ENCODE measurements at places on chromosomes 12 and 14. TPM values are rescaled to one million over a fixed set of nuclear protein-coding genes. Genes with fewer than 3 reads are reported as not detected.

GRCh38 chr14:36859119-36859518 is 197.5 kb downstream of the PAX9 start:
- H3K27me3 ChIP-seq, result no peaks in the 10 kb centered on the region
- H3K4me1 ChIP-seq, result no peaks in the 10 kb centered on the region
- DNase-seq, result no peak
- no peak overlapping the region for H3K27ac ChIP-seq
- no peaks in the 10 kb centered on the region for H3K36me3 ChIP-seq
- no peak overlapping the region for H3K4me3 ChIP-seq

GRCh38 chr14:103220134-103220981 is 97.1 kb downstream of the TNFAIP2 start:
- H3K4me3 ChIP-seq, result peak overlapping the region; percentile 25
- H3K27ac ChIP-seq, result no peak overlapping the region
- no peaks in the 10 kb centered on the region for H3K36me3 ChIP-seq
- DNase-seq, result no peak
- H3K4me1 ChIP-seq, result no peaks in the 10 kb centered on the region

DNA sequence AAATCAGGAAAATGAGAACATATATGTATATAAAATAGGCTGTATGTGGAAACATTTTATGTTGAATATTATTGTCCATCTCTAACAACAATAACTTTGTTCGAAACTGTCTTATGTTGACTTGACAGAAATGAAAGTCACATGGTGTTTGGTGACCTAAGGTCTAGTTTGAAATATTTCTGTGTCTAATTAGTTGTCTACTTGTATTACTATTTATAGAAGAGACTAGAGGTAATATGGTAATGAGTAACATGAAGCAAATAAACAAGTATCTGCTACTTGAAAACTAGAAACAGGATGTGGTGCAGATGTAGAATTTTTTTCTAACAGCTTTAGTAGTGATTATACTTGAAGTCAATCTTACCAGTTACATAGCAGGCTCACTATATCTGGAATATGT is 3.9 kb downstream of the GPHN start:
- no peaks in the 10 kb centered on the region for H3K27me3 ChIP-seq
- no peaks in the 10 kb centered on the region for H3K4me1 ChIP-seq
- no peak overlapping the region for H3K4me3 ChIP-seq
- no peak for DNase-seq
- H3K36me3 ChIP-seq, result no peaks in the 10 kb centered on the region

DNA sequence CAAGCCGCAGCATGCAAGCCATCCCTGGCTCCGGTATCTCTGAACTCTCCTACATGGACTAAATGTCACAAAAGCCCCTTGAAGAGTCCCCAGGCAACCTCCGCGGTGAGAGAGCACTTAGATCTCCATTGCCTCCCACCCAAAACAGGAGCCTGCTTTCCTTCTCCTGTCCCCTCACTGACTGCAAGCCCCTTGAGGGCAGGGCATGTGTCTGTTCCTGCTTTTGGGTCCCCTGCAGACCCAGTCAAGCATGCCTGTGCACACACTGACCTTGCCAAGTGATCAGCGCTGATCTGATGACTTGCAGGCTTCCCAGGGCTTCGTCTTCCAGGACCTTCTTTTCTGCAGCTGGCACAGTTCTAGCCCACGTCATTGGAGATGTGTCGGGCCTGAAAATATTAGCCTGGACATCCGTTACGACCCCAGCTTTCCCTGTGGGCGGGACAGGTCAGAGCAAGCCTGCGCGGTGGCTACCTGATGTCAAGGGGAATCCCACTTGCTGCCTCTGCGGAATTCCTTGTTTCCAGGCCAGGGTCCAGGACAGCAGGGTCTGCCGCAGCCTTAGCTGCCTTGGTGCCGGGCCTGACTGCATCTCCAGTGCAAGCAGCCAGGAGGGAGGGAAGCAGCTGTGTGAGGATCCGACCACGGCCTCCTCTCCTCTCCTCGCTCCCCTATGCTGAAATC is 92.5 kb downstream of the FBXL14 start:
- H3K27me3 ChIP-seq, result no peaks in the 10 kb centered on the region
- H3K4me1 ChIP-seq, result peaks cover 5% of the 10 kb centered on the region
- DNase-seq, result no peak
- no peak overlapping the region for H3K4me3 ChIP-seq
- no peaks in the 10 kb centered on the region for H3K36me3 ChIP-seq

GRCh38 chr14:97432586-97432985 is 635.4 kb downstream of the VRK1 start:
- H3K27ac ChIP-seq, result no peak overlapping the region
- H3K27me3 ChIP-seq, result no peaks in the 10 kb centered on the region
- H3K36me3 ChIP-seq, result no peaks in the 10 kb centered on the region
- no peaks in the 10 kb centered on the region for H3K4me1 ChIP-seq
- DNase-seq, result no peak
- H3K4me3 ChIP-seq, result no peak overlapping the region

- DNase-seq, result no peak
- no peak overlapping the region for H3K4me3 ChIP-seq
- H3K27ac ChIP-seq, result no peak overlapping the region
- H3K4me1 ChIP-seq, result no peaks in the 10 kb centered on the region
- H3K36me3 ChIP-seq, result no peaks in the 10 kb centered on the region
- H3K27me3 ChIP-seq, result no peaks in the 10 kb centered on the region
Measured at GRCh38 chr12:7899755-7900154, 27.0 kb upstream of the SLC2A14 start.

DNA sequence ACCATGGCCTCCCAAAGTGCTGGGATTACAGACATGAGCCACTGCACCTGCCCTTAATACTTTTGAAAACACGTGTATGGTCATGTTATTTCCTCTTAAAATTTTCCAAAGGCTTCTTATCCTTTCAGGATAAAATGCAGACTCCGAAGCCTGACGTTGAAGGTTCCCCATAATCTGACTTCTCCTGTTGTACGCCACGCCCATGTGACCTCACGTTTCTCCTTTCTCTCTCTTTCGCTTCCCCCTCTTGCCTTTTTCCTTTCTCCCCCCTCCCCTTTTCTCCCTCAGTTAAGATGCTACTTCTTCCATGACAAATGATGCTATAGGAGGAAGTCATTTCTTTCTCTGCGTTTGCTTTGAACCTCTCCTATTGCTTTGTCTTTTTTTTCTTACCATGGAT is 266.0 kb downstream of the FBXL14 start:
- no peak overlapping the region for H3K27ac ChIP-seq
- H3K4me1 ChIP-seq, result no peaks in the 10 kb centered on the region
- no peaks in the 10 kb centered on the region for H3K36me3 ChIP-seq
- H3K4me3 ChIP-seq, result no peak overlapping the region
- H3K27me3 ChIP-seq, result no peaks in the 10 kb centered on the region

- no peak overlapping the region for H3K27ac ChIP-seq
- DNase-seq, result no peak
- H3K36me3 ChIP-seq, result no peaks in the 10 kb centered on the region
- peaks cover 2% of the 10 kb centered on the region for H3K4me1 ChIP-seq
- no peak overlapping the region for H3K4me3 ChIP-seq
- H3K27me3 ChIP-seq, result no peaks in the 10 kb centered on the region
Measured at GRCh38 chr12:108400481-108400880, 61.4 kb upstream of the CMKLR1 start.

DNA sequence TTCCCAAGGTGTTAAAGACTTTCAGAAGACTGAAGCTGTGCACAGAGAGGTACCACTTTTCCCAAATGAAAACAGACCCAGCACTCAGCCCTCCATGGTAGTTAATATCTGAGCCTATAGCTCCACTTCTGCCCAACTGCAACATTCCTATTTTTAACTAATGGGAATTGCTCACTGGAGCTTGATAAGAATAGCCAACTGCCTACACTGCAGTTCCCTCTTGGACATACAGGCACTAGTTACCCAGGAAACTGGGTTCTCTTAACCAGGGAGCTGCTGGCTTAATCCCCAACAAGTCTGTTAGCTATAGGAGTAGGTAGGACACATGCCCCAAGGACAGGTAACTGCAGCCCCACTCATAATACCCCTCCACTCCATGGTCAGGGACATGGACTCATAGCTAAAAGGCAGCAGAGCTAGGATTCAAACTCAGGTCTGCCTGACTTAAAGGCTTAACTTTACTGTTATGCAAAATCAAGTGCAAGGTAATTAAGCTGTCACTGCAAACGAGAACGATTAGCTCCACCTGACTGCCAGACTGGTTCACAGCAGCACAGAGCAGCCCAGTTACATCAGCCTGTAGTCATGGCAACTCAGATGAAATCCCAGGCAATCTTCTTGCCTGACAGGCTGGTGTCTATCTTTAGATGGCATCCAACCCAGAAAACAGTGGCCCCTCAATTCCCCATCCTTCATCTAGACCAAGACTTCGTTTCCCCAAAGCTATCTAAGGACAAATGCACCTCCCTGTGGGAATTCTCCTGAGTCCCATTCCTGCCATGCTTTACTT is 77.1 kb upstream of the ACTN1 start:
- no peak for DNase-seq
- H3K27ac ChIP-seq, result no peak overlapping the region
- H3K27me3 ChIP-seq, result no peaks in the 10 kb centered on the region
- no peak overlapping the region for H3K4me3 ChIP-seq
- peaks cover 16% of the 10 kb centered on the region for H3K4me1 ChIP-seq
- no peaks in the 10 kb centered on the region for H3K36me3 ChIP-seq

DNA sequence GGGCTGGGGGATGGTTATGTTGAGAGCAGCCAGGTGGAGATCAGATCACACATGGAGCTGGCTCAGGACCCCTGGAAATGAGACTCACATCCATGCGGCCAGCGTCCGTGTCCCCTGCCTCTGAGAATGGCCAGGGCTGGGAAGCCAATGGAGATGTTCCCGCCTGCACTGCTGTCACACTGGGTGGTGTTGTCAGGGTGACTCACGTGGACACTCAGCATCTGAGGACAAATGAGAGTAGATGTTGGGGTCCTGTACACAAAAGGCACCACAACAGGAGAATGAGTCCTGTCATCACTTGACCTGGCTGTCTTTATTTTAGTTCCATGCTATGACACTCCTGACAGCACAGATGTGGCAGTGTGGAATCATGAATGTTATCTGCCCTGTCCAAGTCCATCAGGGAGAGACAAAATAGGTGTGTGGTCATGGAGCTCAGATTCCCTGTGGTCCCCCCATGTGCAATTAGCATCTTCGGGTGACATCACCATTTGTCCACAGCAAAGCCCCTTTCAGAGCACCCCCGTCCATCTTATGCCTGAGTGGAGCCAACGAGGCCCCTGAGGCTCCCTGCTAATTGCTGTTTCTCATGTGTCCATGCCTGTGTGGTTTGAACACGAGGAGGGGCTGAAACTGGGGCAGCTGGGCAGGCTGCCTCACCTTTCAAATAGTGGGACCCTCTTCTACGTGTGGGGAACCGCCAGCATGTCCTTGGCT is 393.5 kb downstream of the AACS start:
- no peaks in the 10 kb centered on the region for H3K4me1 ChIP-seq
- no peaks in the 10 kb centered on the region for H3K36me3 ChIP-seq
- H3K27me3 ChIP-seq, result no peaks in the 10 kb centered on the region

DNA sequence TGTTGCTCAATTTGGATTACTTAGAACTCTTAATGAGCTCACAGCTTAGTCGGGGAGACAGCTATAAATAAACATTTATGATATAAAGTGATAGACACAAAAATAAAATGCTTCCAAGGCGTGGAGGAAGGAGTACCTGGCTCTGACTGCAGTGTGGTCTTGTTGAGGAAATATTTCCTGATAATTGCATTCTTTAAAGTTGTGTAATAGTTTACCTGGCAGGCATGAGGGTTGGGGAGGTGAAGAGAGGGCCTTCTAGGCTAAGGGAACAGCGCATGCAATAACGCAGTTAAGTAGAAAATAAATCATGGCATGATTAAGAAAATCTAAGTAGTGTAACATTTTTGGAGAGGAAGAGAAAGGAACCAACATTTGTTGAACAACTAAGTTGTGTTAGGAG is 260.5 kb upstream of the ATP2B1 start:
- H3K27me3 ChIP-seq, result no peaks in the 10 kb centered on the region
- H3K4me3 ChIP-seq, result no peak overlapping the region
- no peak for DNase-seq
- H3K36me3 ChIP-seq, result no peaks in the 10 kb centered on the region
- no peaks in the 10 kb centered on the region for H3K4me1 ChIP-seq
- H3K27ac ChIP-seq, result no peak overlapping the region

DNA sequence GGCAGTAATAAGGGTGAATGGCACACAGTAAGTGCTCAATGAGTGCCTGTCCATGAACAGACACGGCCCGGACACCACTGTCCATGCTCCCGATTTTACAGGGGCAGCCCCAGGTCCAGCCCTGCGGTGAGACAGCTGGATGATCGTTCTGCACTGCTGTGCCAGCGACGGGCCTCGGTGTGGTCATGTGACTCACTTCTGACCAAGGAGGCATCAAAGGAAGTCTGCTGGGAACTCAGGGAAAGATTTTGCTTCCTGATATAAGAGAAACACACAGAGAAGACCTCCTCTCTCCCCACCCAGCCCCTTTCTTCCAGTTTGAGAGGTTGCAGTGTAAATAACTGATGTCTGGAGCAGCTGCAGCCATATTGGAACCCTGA is 126.6 kb downstream of the SCARB1 start:
- H3K4me1 ChIP-seq, result peaks cover 13% of the 10 kb centered on the region
- DNase-seq, result no peak
- H3K4me3 ChIP-seq, result no peak overlapping the region
- no peaks in the 10 kb centered on the region for H3K36me3 ChIP-seq

DNA sequence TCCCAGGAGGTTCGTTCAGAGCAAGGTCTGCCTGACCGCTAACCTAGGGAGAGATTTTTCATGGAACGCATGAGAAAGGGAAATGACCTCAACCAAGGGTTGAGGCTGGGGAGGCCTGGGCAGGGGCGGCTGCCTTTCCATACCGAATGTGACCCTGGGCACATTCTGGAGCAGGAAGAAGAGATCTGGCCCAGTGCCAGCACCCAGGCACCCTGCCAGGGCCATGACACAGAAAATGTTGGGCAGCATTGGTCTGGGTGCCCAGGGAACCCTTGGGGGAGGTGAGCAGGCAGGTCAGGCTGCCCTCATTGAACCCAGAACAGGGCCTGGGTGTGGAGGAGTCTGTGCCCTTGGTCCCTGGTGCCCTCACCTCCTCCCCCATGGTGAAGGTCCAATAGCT is 106.8 kb downstream of the CALM1 start:
- no peak for DNase-seq
- H3K36me3 ChIP-seq, result no peaks in the 10 kb centered on the region
- H3K4me3 ChIP-seq, result no peak overlapping the region

DNA sequence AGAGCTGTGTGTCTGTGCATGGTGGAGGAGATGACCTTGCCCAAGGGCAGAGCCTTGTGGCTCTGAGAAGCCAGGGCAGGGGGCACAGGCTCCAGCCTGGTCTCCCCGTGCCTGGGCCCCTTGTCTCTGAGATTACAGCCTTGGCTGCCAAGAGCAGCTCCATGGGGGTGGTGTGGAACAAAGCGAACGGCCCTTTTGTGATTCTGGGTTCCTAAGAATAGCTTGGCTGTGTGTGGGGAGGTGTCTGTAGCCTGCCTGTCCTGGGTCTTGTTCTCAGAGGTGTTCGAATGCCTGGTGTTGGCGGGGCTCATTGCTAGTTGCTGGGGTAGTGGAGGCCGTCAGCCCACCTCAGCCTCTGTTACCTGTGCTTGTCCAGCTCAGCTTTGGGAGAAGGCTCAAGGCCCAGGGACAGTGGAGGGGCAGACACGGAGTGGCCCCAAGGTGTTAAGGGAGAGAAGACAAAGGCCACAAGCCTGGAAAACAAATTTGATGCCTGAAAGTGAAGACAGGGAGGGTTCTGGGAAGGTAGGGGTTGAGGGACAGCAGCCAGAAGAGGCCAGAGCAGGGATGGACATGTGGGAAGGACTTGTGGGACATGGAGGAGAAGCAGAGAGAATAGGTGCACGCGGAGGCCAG is 7.4 kb upstream of the MYH7 start:
- H3K27me3 ChIP-seq, result no peaks in the 10 kb centered on the region
- H3K4me1 ChIP-seq, result no peaks in the 10 kb centered on the region
- no peak overlapping the region for H3K4me3 ChIP-seq

Gene CDK17
- 40.7 TPM for total RNA-seq

Gene KCNC2
- not detected for total RNA-seq

Gene MUCL1
- total RNA-seq, result not detected

Gene CCDC177
- total RNA-seq, result not detected

Gene PHETA1
- 19.2 TPM for total RNA-seq

Gene TWF1
- total RNA-seq, result 64.9 TPM

Gene NFE2
- total RNA-seq, result 0.37 TPM

Gene ZFHX2
- 2.2 TPM for total RNA-seq

Gene STAC3
- total RNA-seq, result 2.3 TPM

Gene POU6F1
- total RNA-seq, result 15.3 TPM

Data from ovary (tissue), 10 donors.